ENCODE measurements at places on chromosomes 2 and 18.

- no peak for DNase-seq
Observed at GRCh38 chr2:62576276-62576939, 70.4 kb upstream of the TMEM17 start.

DNA sequence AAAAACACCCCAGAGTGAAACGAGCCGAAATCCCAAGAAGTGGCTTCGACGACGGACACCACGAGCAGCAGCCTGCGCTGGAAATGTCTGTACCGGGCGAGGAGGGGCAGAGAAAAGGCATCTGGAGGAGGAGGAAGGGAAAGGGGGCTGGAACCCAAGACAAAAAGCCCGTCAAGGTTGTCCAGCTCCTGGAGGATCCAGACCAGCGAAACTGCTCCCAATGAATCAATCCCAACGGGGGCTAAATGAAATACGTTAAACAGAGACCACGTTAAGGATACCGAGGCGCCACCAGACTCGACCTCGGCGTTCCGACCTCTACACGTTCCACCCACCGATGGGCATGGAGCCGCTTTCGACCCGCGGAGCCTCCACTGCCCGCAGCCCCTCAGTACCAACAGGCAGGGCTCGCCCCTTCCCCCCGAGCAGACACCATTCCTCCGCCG, 400 bp downstream of the CCDC88A start:
- peak; percentile 23 for DNase-seq

DNA sequence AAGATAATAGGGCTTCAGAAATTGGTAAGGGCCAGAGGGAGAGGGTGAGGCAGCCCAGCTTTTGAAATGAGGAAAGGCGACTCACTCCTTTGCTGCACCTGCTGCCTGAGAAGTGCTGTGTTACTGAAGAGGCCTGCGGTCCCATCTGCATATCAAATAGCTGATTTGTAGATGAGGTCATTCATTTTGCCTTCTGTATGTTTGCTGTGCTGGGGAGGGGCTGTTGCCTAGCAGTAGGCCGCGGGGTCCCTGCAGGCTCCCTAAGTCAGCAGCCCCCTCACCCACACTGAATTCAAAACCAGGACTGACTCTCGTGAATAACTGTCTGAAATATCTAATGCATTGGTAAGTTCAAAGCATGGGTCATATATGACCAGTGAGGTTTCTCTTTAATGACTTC, 377.2 kb downstream of the SOX11 start:
- no peak for DNase-seq

DNA sequence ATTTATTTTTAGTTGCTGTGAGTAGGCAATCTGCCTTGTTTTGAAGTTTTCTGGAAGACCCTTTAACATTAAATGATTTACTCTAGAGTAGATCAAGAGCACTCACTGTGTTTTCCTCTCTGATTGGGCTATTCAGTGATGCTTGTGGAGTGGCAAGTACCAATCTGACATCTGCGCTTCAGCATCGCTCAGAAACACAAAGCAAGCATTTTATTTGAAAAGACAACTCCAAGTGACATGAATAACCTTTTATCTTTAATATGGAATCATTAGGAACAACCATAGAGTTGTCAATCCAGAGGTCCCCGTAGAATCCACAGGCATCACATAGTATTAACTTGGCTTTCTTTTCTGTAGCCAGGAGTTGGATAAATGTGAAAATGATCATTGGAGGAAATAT, 114.7 kb downstream of the CPS1 start:
- no peak for DNase-seq

DNA sequence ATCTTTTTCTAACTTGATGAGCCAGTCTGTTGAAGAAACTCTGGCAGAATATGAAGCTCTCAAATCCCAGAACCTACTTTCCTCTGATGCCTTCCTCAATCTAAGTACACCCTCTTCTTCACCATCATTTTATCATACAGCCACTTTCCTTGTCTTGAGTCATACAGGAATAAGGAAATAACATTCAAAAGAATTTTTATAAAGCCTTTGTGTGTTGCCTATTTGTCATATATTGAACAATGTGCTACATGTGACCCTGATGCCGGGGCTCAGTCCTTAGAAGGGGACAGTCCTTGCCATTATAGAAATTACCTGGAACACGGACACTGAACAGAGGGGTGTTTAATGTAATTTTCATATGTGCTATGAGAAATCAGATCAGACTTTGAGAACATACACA, 27.4 kb downstream of the RAPGEF4 start:
- no peak for DNase-seq

DNA sequence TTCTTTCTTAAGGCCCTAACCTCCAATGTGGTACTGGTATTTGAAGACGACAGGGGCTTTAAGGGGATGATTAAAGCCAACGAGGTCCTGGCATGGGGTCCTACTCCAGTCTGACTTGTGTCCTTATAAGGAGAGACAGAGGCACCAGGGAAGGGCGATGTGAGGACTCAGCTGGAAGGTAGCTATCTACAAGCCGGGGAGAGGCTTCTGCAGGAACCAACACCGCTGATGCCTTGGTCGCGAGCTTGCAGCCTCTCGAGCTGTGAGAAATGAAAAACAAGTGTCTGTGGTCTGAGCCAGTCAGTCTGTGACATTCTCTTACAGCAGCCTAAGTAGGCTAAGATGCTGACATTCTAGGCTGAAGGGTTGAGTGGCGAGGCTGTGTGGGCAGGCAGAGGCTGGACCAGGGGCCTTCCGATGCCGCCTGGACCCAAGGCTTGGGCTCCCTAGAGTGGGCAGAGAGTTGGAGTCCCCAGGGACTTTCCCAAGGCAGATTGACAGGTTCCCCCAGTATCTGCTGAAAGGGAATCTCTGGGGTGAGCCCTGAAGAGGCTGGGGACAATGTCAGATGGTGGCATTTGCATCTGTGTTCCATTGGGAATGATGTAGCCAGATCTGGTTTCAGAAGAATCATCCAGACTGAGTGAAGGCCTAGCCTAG, 322.9 kb upstream of the HS6ST1 start:
- no peak for DNase-seq

DNA sequence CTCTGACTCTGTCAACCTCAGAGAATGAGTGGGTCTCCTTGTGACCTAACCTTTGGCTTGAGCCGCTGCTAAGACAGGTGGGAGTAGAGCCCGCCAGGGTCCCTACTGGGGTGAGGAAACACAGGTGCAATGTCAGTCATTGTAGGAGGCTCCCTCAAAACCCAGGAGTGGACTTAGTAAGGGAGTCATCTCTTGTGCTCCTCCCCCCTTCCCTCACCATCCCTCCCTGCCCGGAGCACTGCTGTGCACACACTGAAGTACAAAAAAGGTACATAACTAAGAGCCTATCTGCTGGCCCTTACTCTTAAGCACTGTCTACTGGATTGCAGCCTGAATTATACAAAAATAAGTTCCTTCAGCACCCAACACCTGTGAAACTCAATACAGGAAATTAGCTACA, 77.2 kb downstream of the MYO3B start:
- no peak for DNase-seq
